ENCODE measurements at places on chromosomes 3 and 15.

- no peak for DNase-seq
These were observed 165.6 kb upstream of the LINGO1 start for GRCh38 chr15:77798151-77798835.

DNA sequence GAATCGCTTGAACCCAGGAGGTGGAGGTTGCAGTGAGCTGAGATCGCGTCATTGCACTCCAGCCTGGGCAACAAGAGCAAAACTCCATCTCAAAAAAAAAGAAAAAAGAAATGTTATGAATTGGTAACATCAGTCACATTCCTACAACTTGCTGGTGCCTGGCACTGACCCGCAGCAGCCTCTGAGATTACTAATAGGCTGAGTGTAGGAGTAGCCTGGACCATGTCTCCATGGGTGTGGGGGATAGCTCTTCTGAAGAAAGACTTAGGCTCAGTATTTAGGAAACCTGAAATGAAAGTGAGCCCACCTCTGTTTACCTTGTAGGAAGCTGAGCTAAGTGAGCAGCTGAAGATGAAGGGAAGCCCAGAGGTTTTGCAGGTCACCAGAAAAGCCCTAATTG lies 148.3 kb downstream of the LRRC28 start:
- no peak for DNase-seq

GRCh38 chr15:67820992-67821783 lies 4.1 kb upstream of the SKOR1 start:
- peak; percentile 54 for DNase-seq

DNA sequence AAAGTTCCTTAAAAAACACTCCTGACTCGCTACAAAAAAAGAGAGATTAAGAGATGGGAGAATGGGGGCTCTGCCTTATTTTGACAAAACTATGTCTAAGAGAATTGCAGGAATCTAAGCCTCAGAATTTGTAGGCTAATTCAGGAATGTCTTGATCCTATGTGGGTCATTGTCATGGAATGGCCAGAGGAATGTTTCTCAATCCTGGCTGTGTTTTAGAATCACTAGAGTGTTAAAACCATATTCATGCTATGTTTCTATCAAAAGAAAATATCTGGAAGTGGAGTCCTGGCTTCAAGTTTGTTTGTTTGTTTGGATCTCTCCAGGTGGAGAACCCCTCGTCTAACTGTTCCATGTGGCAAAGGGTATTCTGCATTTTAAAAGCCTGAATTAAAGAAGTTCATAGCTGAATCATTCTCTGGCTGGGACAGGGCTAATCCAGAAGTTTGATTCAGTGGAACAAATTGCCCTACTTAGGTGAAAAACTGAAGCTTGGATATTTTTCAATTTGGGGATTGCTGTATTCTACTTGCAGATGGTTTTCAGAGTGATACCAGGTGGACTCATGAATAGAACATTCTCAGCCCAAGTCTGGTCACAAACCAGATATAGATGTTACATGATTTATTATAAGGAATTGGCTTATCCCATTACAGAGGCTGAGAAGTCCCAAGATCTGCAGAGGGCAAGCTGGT lies 28.2 kb downstream of the GJD2 start:
- DNase-seq = no peak

- no peak for DNase-seq
These were observed 32.9 kb downstream of the GTF2E1 start for GRCh38 chr3:120775411-120775810.

GRCh38 chr3:76908156-76908555 lies 131.7 kb upstream of the ROBO2 start:
- DNase-seq = no peak

GRCh38 chr3:124698030-124698770 lies 32.1 kb upstream of the UMPS start:
- no peak for DNase-seq

GRCh38 chr3:126256251-126256650 lies 75.9 kb upstream of the ALDH1L1 start:
- no peak for DNase-seq

- DNase-seq = no peak
These were observed 12.3 kb upstream of the FETUB start for GRCh38 chr3:186627852-186628414.

DNA sequence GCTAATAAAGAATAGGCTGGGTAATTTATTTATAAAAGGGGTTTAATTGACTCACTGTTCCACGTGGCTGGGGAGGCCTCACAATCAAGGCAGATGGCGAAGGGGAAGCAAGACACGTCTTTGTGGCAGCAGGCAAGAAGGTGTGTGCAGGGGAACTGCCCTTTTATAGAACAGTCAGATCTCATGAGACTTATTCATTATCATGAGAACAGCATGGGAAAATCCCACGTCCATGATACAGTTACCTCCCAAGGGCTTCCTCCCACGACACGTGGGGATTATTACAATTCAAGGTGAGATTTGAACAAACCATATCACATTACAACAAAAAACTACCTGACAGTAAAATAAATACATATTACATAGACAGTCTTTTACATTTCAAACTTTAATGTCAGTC lies 414.9 kb downstream of the NAALADL2 start:
- no peak for DNase-seq

GRCh38 chr3:9638155-9638554 lies 11.2 kb upstream of the MTMR14 start:
- DNase-seq = no peak

DNA sequence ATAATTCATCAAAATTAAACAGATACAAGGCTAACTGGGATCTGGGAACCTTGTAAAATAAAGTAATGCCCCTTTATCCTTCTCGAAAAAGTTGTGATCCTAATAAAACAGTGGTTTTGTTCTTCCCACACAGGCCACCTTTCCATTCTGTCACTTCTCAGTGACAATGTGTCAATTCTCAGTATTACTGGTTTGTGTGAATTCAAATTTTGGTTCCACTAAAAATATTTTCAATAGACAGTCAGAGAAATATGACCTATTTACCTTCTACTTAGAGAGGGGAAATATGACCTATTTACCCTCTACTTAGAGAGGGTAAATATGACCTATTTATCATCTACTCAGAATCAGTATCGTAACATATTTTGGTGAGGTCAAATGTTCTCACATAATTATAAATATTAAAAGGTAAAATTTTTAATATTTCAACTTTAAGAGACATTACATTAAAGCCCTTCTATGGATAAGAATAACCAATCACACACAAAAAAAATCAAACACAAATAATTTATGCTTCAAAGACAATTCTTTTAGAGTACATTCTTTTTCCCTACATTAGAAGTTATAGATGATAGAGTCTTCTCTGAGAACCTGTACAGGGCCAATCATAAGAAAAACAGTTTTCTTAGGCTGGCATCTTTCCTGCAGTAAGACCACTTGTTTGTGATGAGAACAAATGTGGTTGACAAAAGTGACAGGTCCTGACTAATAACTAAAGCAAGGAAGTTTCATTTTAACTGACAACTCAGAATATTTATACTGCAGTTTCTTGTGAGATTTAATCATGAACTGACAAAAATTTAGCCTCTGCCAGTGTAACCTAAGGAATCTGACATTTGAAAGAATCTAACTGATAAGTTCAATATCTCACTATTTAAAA lies 323.3 kb downstream of the DIPK2A start:
- no peak for DNase-seq

DNA sequence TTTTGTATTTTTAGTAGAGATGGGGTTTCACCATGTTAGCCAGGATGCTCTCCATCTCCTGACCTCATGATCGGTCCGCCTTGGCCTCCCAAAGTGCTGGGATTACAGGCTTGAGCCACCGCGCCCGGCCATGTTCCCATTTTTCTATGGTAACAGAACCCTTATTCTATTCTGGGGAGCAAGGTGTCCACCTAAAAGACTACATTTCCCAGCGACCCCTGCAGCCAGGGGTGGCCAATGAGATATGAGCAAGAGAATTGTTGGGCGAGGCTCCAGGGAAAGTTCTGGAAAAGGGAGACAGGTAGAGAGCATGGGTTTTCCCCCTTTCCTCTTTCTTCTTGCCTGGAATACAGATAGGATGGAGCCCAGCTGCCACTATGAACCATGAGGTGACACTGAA lies 96.9 kb downstream of the LINGO1 start:
- DNase-seq = no peak

- no peak for DNase-seq
These were observed 243.9 kb downstream of the TBL1XR1 start for GRCh38 chr3:176953106-176954060.

GRCh38 chr3:160374472-160374871 lies 24.6 kb downstream of the IFT80 start:
- DNase-seq = no peak

GRCh38 chr3:45010811-45011333 lies 15.2 kb upstream of the CLEC3B start:
- no peak for DNase-seq

DNA sequence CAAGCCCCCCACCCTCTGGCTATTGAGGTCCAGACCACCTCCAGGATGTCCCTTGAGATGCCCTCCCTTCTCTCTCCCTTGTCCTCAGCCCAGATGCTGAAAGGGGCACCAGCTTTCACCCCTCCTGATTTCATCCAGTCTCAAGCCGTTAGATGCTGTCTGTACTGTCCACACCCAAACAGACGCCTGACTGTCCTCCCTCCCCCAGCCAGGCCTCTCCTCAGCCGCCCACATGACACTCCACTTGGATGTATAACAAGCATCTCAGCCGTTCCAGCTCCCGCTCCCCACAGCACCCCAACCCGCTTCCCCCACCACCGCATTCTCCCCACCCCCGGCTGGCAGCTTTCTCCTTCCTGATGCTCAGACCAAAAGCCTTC lies 25.0 kb upstream of the CYP11A1 start:
- no peak for DNase-seq

DNA sequence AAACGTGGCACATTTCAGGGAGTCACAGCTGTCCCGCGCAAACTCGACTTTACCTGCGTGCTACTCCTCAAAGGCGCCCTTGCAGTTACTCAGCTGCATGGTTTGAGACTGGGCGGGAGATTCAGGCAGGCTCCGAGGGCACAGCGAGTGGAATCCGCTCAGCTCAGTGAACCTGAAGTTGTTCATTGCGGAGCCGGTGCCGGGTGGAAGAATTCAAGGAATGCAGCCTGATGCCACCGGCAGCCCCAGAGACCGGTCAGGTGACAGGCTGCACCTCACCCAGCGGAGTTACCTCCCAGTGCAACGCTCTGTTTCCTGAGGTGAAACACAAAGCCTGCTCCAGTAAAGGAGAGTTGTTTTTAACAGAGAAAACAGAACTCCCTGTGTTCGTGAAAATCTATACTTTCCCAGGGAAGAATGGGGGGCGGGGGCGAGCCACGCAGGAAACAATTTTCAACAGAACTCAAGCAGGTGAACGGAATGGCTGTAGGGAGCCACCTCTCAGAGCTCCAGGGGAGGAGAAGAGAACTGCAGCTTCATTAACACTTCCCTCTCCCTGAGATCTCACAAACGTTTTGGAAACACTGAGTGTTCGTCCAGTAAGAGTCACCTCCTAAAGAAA lies 3.8 kb downstream of the VEPH1 start:
- DNase-seq = peak; percentile 6

DNA sequence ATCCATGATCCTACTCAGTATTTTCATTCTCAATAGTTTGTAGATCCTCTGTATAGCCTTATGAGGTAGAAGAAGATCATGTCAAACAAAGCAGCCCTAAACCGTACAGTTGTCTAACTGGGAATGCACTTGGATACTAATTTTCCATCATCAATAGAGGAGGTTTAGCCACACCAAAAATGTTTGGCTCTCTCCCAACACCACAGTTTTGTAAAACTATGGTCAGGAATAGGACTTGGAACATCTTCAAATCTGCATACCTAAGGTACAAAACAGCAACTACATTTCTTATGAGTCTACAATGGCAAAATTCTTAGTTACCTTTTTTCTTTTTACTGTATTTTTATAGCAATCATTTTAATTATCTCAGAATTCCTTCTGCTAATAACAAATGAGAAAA lies 1001.6 kb downstream of the ROBO2 start:
- no peak for DNase-seq

DNA sequence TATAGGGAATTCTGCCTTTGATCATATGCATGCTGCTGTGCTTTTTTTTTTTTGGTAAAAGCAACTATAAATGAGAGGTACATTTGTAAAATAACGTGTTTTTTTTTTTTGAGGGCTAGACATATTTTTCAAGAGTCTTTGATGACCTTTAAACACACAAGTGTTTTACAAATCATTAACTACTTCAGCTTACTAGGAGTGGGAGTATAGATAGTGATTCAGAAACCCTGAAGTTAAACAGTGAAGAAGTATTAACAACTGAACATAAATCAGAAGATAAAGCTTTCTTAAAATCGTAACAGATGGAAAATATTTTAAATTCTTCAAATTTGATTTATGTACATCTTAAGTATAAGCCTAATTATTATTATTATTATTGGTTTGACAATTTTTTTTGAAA lies 2.9 kb upstream of the GMNC start:
- no peak for DNase-seq

- DNase-seq = peak; percentile 33
These were observed 58.3 kb upstream of the SLC6A11 start for GRCh38 chr3:10757821-10758130.

GRCh38 chr3:3443482-3443881 lies 264.0 kb upstream of the CRBN start:
- DNase-seq = no peak

GRCh38 chr3:160929595-160929994 lies 173.6 kb downstream of the PPM1L start:
- no peak for DNase-seq

GRCh38 chr15:59398220-59398619 lies 25.5 kb upstream of the MYO1E start:
- DNase-seq = no peak

DNA sequence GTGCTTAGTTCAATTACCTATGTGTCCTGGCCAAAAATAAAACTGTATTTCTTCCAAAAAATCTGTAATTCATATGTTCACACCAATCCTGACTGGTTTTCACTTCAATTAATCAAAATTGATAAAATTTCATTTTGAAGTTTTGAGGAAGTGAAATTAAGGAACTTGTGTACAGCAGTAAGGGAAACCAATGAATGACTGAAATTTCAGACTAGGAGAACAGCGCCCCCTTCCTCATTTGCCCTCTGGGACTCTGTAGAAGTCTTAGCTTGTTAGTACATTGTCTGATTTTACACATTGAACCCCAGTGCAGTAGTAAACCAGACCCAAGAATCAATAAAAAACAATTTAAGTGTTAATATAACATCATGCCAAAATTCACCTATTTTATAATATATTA lies 495.3 kb upstream of the AGTR1 start:
- DNase-seq = no peak

- no peak for DNase-seq
These were observed 38.6 kb upstream of the FSTL1 start for GRCh38 chr3:120489421-120489820.

- DNase-seq = peak; percentile 19
These were observed 34.7 kb downstream of the GRK7 start for GRCh38 chr3:141797819-141798447.

- no peak for DNase-seq
These were observed 134.4 kb downstream of the PDE8A start for GRCh38 chr15:85116066-85116465.

DNA sequence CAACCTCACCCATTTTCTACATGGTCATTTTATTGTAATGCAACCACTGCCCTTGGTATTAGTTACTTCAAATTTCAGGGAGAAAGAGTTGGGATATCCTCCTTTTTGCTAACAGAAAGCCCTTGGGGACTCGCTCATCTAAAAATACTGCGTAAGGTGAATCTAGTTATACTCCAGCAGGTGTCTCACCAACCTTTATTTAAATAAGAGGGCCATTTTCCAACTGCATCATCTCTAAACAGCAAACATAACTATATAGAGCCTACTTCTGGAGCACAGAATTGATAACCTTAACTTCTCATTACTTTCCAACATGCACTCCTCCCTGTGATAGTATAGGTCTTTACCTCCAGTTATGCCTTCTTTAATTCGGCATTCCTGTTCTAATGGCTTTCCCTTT lies 77.5 kb downstream of the TBL1XR1 start:
- DNase-seq = no peak
